ENCODE measurements at places on chromosomes 2 and 18.
A peak's percentile ranks its signal among the peaks of the same experiment; 100 is the strongest.

DNA sequence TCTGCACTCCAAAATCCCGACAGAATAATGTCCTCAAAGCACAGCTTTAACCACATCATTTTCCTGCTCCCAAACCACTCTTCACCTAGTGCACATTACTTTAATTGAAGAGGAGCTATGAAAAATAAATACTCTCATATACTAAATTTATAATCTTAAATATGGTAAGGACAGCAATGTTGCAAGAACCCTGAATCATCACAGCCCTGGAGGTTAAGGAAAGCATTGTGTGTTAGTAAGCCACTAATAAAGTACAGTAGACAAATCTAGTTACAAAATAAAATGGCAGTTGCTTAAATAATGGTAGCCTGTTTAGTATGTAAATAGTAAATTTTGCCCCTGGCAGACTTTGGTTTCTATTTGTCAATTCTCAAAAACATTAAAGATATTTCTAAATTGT, 27.0 kb upstream of the CCDC178 start:
- DNase-seq = no peak

DNA sequence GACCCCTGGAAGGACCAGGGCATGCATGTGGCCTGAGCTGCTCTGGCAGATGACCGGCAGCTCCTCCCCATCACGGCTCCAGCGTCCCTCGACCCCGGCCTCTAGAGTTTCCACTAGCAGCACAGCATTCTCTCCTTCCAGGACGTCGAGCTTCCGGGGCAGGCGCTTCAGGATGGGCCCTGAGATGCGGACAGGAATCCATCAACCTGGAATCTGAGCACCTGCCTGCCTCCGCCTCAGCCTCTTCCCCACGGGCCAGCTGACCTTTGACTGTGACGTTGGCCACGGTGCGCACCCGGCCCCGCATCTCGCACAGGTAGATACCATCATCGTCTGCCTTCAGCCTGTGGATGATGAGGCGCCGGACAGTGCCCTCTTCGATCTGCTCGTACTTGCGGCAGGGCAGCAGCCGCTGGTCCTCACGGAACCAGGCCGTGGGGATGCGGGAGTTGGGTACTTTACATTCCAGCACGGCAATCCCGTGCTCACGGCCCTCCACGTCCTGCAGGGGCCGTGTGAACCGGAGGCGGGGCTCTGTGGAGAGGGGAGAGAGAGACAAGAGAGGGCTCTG, 3.5 kb downstream of the OBSL1 start:
- no peak for DNase-seq

- DNase-seq = peak; percentile 76
These were observed 27.0 kb downstream of the TMEM200C start for GRCh38 chr18:5868218-5868854.

DNA sequence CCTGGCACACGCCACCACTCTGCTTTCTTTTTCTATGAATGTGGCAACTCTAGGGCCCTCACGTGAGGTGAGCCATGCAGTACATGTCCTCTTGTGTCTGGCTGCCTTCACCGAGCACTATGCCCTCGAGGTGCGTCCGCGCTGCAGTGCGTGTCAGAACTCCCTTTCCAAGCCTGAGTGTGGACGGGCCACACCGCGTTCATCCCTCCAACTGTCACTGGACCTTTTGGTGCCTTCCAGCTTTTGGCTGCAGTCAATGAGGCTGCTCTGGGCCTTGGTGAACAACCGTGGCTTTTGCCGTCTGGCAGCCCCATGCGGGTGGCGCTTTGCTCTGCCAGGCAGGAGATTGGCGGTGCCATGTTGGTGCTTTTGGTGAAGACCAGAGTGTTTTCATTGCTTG, 74.0 kb downstream of the TSHZ1 start:
- DNase-seq = no peak

GRCh38 chr2:182404975-182405561, 21.8 kb downstream of the PDE1A start:
- DNase-seq = peak; percentile 10

DNA sequence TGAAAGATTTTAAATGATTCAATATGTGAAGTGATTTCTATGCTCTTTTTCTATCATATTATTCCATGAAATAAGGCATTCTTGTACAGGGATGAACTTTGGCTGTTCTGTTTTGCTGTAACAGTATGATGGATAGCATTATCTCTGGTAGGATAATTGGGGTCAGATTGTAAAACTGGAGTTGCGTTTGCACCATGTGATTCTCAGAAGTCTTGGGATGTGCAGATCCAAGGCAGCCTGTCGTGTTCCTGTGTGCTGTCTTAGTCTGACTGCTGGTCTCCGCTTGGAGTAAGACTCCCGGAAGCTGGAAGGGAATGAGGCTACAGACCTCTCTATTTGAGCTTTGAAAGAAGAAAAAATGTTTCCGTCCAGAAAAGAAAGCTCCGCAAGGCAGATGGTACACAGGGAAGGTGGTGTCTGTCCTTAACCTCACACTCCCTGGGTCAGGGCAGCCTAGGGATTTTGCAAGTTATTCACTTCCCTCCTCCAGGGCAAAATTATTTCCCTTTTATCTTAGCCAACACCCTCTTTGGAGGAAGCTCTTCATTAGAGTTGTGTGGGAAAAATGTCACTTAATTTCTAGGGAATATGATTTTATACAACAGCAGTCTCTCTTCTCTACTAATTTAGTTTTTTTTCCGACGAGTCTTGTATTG, 250.6 kb downstream of the PTPRM start:
- peak; percentile 67 for DNase-seq

- no peak for DNase-seq
These were observed 33.2 kb upstream of the GRHL1 start for GRCh38 chr2:9918275-9918674.

DNA sequence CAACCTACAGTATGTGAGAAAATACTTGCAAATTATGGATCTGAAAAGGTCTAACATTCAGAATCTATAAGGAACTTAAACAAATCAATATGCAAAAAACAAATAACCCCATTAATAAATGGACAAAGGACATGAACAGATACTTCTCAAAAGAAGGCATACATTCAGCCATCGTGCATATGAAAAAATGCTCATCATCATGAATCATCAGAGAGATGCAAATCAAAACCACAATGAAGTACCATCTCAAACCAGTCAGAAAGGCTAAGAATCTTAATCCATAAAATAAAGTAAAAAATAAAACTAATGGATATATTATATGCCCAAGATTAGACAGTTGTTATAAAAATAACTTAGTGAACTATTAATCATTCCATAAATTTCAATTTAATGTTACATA, 154.0 kb downstream of the CALCRL start:
- DNase-seq = no peak

- DNase-seq = no peak
These were observed 11.2 kb upstream of the WIPF1 start for GRCh38 chr2:174608866-174609214.

DNA sequence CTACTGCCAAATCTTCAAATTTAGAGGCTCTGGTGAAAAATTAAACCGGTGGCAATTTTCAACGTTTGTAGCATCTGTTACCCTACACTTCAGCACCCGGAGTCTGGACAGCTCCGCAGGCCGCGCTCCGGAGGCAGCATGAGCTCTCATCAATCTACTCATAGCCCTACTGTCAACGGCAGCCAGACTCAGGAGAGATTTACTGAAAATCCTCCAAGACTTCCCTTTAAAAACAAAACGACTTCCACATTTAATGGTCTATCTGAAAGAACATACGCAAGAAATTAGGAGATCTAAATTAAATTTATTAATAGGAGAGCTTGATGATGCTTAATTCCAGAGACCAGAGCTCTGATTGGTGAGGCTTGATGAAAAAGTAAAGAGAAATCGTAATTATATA, 970 bp upstream of the ADCYAP1 start:
- DNase-seq = peak; percentile 47

GRCh38 chr18:51226068-51226467, 28.6 kb upstream of the MEX3C start:
- DNase-seq = no peak

GRCh38 chr2:9423922-9424272, 443 bp downstream of the CPSF3 start:
- DNase-seq = peak; percentile 54

DNA sequence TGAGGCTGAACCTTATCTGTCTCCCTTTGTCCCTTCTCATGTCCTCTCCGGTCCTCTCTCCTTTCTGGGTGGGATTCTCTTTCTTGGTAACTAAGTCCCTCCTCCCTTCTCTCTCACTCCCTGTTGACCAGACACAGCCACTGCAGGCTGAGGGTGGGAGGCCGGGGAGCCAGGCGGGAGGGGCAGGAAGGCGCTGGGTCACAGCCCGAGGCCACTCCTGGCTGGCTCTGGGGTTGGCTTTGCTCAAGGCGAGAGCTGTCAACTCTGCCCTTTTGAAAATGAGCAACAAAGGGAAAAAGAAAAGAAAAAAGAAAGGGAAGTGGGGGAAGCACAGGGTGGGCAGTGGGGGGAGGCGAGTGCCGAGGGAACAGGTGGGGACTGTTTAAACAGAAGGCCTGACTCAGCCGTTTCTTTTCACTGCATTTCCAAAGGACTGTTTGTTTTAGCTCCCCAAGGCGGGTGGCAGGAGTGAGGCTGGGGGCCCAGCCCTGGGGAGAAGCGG, 70.5 kb upstream of the IGFBP5 start:
- no peak for DNase-seq

GRCh38 chr2:197674060-197674459, 1.3 kb downstream of the RFTN2 start:
- DNase-seq = no peak

- DNase-seq = no peak
These were observed 5.1 kb downstream of the NFATC1 start for GRCh38 chr18:79400591-79401381.

DNA sequence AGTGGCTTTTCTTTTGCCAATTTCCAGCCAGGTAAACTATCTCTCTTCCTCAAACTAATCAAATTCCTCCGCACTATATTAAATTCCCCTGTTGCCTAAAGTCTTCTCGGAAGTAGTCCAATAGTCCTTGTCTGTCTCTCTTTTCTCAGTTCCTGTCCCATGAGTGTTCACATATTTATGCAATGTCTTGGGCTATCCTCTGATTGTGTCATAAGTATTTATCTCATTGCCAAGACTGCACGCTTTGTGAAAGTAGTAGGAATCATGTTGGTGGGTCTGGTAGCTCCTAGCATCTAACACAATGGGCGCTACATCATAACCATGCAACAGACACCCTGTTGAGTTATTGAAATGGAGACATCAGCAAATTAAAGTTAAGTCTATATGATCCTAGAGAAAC, 59.9 kb upstream of the POU3F3 start:
- DNase-seq = no peak

- DNase-seq = peak; percentile 44
These were observed 360.6 kb upstream of the TNP1 start for GRCh38 chr2:217220228-217221013.

GRCh38 chr2:24881623-24882022, 38.4 kb downstream of the ADCY3 start:
- DNase-seq = no peak

GRCh38 chr2:11572996-11573395, 39.2 kb downstream of the GREB1 start:
- DNase-seq = no peak

GRCh38 chr2:83784947-83785346, 674.1 kb downstream of the SUCLG1 start:
- DNase-seq = no peak

DNA sequence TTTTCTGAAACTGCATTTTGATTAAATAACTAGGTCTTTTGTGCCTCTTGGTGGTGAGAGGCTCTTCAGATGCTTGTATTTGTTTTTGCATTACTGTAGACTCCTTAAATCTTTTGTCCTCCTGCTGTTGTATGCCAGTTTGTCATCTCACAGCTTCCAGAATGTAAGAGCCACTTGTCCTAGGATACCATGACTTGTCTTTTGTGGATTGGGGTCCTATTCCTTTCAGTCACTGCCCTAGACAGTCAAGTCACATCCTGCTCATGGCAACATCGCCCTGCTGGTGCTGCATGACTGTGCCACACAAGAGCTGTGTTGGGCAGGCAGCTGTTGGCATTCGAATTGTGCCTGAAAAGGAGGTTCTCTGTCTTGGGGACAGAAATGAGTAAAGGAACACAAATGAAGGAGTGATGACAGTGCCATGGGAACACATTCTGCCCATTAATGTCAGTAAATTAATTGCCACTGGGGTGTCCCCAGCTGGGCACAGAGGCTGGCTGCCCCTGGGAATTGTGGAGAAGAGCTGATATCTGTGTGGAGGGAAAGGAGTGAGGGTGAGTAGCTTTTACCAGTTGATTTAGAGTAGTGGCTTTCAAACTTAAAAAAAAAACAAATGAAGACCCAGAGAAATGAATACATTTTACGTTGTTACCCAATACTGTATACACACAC, 140.3 kb downstream of the ARL6IP6 start:
- no peak for DNase-seq

DNA sequence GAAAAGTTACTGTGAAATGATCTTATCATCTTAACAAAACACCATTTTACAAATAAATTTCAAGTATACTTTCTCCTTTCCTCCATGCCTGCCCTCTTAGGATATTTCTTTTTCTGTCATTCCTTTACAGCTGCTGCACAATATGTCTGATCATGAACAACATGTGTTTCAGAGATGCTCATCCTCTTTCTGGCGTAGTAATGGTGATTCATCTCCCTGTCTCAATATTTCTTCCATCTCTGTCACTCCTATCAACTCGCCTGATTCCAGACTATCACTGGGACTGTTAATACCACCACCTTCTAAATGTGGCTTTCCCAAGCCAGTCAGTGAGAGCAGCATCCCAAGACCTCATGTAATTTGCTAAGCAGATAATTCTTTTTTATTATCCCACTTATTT, 290.5 kb downstream of the GULP1 start:
- DNase-seq = no peak

DNA sequence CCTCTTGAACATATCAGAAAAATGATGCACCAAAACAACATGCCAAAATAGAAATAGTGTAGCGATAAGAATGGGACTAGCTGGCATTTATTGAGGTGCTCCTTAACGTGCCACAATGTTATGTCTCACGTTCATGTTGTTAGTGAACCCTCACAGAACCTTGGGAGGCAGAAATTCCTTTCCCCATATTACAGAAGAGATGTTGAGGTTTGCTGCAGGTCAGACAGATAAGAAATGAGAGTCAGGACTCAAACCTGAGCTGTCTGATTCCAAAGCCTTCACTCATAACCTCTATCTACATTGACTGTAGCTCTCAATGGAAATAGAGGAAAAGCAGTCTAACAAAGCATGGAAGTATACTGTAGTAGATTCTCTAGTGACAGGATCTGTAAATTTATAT, 163.3 kb upstream of the STK17B start:
- no peak for DNase-seq

- DNase-seq = no peak
These were observed 38.0 kb downstream of the EHBP1 start for GRCh38 chr2:62743506-62743905.
